ENCODE measurements at places on chromosomes 3 and 15.
A peak's percentile ranks its signal among the peaks of the same experiment; 100 is the strongest.

GRCh38 chr3:134694466-134694865, 43.6 kb upstream of the KY start:
- no peak for DNase-seq

- no peak for DNase-seq
Measured at GRCh38 chr15:67190326-67190725, 64.1 kb downstream of the AAGAB start.

DNA sequence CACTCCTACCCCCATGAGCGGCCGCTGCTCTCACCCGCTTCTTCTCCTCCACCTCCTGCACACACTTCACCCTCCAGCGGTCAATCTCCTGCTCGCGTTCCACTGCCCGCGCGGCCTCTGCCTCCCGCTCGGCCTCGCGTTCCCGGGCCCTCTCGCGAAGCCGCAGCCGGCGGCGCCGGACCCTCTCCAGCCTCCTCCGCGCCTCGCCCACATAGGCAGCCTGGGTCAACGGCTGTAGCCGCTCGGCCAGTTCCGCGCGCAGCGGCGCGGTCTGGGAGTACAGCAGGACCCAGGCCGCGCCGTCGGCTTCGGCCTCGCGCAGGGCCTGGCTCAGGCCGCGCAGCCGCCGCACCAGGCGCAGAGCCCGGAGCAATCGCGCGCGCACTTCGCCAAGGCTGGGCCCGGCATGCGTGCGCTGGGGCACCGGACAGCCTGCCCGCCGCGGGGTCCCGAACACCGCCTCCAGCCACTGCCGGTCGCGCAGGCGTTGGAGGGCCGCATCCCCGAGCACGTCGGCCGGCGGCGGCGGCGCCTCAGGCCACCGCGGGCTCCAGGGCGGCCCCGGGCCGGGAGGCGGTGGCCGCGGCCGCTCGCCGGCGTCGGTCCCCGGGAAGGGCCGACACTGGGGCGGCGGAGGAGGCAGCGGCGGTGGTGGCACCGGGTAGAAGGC, 595 bp downstream of the PDCD7 start:
- no peak for DNase-seq

DNA sequence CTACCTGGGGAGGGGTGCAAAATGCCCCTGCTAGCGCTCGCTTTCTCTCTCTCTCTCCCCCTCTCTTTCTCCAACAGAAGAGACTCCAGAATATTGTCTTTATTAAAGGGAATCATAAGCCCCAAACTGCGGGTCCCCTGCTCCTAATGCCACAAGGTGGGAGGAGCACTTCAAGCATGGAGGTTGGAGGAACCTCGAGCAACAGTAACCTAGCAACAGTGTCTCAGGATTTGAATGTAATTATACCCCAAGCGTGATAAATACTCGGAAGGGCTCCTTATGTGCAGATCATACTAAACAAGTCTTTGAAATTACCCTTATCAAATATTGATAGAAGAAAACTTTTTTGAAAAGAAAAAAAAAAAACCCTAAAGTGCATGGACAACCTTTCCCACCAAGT, 582.2 kb upstream of the PPP2R3A start:
- no peak for DNase-seq

DNA sequence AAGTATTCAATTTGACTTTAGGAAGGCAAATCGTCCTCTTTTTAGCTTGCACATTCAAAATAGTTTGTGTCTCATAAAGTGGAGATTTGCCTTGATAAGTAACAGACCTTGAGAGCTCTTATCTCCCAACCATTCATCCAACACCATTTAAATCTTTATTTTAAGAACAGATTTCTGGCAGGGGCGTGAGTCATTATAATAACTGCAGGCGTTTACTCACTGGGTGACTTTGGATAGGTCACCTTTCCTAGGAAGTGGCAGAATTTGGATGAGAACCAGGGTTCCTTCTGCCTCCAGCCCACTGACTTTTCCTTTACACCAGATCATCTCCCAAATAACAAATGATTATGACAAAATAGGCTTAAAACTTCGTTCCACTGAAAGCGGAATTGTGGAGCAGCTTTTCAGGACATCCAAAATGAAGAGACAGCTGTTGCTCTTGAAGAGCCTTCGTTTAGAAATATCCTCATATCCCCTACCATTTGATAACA, 5.0 kb downstream of the LMCD1 start:
- DNase-seq, result no peak

DNA sequence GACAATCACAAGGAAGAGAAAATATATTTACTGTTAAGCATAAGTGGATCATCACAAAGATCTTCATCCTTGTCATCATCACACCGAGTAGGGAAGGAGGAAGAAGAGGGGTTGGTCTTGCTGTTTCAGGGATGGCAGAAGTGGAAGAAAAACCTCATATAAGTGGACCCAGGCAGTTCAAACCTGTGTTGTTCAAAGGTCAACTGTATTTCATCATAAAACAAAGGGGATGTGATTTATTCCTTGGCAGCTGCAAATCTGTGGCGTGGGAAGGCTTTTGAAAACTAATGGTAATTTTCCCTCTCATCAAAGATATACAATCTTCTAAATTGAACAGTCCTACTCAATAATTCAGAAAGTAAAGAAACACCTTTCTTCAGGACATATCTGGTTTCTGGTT, 129.9 kb upstream of the ABI3BP start:
- no peak for DNase-seq

GRCh38 chr15:72585025-72585424, 69.5 kb upstream of the GOLGA6B start:
- DNase-seq, result no peak

- no peak for DNase-seq
Measured at GRCh38 chr15:69500339-69500738, 47.7 kb downstream of the RPLP1 start.

- no peak for DNase-seq
Measured at GRCh38 chr15:63094495-63094931, 27.1 kb upstream of the LACTB start.

DNA sequence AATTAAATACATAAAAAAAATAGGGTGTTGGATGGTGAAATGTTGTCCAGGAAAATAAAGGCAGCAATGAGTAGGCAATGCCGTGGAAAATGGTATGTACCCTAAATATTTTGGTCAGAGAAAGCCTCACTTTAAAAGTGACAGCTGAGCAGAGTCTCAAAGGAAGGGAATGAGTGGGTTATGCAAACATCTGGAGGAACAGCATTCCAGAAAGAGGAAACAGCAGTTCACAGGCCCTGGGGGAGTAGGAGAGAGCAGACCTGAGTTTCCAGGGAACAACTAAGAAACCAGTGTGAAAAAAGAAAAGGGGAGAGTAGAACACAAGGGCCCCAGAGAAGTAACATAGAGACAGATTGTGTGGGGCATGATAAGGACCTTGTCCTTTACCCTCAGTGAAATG, 230.0 kb upstream of the CNTN3 start:
- DNase-seq, result no peak

GRCh38 chr3:31752305-31753049, 219.8 kb downstream of the STT3B start:
- no peak for DNase-seq

- no peak for DNase-seq
Measured at GRCh38 chr3:39419742-39420315, 13.3 kb downstream of the RPSA start.

- DNase-seq, result no peak
Measured at GRCh38 chr3:196120291-196120951, 38.5 kb upstream of the TFRC start.

GRCh38 chr3:41920406-41920965, 41.4 kb downstream of the ULK4 start:
- no peak for DNase-seq

DNA sequence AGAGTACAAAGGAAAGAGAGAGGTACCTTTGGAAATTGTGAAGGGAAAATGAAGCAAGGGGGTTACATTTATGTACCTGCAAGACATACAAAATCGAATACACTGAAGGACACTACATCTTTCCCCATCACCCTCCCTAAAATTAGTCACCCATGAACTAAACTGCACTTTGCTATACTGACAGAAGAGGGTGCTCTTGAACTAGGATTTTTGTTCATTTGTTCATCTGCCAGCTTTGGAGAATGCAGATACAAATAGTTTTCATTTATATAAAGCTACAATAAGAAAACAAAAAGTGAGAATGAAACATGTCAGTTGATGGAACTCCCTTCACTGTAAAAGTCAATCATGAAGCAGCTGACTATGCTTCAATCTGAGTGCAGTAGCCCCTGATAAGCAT, 55.7 kb downstream of the PCCB start:
- no peak for DNase-seq

DNA sequence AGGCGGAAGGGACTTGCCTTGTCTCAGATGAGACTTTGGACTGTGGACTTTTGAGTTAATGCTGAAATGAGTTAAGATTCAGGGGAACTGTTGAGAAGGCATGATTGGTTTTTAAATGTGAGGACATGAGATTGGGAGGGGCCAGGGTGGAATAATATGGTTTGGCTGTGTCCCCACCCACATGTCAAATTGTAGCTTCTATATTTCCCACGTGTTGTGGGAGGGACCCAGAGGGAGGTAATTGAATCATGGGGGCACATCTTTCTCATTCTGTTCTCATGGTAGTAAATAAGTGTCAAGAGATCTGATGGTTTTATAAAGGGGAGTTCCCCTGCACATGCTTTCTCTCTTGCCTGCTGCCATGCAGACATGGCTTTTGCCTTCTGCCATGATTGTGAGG, 89.2 kb downstream of the CGGBP1 start:
- DNase-seq, result no peak

DNA sequence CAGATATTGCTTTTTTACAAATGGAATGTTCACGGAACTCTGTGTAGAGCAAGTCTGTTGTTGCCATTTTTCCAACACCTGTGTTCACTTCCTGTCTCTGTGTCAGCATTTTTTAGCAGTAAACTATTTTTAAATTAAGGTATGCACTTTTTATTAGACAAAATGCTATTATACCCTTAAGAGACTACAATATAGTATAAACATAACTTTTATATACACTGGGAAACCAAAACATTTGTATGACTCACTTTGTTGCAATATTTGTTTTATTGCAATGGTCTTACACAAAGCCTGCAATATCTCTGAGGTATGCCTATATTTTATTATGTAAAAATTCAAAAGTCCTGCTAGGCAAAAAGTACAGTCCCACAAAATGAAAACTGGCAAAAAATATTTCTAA, 39.8 kb upstream of the FGF7 start:
- no peak for DNase-seq

- DNase-seq, result no peak
Measured at GRCh38 chr15:71611553-71612396, 198.6 kb upstream of the NR2E3 start.

DNA sequence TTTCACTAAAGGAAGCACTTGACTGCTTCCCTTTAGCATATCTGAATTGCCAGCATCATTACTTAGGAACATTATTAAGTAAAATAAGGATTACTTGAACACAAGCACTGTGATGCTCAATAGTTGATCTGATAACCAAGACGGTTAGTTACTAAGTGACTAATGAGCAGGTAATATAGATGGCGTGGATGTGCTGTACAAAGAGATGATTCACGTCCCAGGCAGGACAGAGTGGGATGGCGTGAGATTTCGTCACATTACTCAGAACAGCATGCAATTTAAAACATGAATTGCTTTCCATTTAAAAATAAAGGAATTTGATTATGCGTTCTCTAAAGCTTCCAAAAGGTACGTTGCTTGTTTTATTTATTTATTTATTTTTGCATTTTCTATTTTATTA, 240.0 kb upstream of the ARHGEF26 start:
- DNase-seq, result no peak

DNA sequence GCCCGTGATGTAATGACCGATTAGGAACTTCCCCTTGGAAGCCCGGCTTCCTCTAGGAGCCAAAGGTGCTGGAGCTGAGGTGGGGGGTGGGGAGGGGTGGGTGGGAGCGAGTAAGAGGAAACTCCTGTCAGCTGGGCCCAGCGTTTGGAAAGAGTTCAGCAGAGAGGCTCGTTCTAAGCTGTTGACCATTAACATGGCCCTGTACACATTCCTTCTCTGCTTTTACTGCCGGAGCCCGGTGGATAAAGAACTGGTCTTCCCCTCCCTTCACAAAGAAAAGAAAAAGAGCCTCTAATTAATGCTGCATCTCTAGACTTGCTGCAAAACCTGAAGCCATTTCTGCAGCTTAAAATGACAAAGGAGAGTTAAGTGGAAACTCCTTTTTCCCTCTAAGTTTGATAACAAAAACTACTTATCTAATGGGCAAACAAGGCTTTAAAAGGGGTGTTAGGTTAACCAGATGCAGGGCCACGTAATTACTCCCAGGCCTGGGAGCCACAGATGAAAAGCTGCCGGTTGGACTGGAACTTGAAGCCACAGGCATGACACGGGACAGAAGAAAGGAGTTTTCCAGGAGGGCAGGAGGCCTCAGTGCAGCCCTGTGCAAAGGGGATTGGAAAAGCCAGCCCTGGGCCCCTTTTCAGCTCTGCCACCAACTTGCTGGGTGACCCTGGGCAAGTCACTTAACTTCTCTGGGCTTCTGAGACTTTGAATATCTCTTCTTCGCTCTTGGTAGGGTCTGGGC, 71.3 kb downstream of the SMAD6 start:
- DNase-seq, result no peak

GRCh38 chr3:9147896-9148266, 101.6 kb downstream of the SRGAP3 start:
- no peak for DNase-seq

- no peak for DNase-seq
Measured at GRCh38 chr15:87322870-87323269, 933.7 kb downstream of the NTRK3 start.

- DNase-seq, result no peak
Measured at GRCh38 chr3:55488398-55489055, 1.4 kb upstream of the WNT5A start.

GRCh38 chr3:5423076-5423475, 235.6 kb downstream of the EDEM1 start:
- DNase-seq, result no peak

- peak; percentile 53 for DNase-seq
Measured at GRCh38 chr3:187976365-187976900, 177.5 kb upstream of the LPP start.

GRCh38 chr3:125072301-125072700, 16.5 kb upstream of the HEG1 start:
- no peak for DNase-seq

DNA sequence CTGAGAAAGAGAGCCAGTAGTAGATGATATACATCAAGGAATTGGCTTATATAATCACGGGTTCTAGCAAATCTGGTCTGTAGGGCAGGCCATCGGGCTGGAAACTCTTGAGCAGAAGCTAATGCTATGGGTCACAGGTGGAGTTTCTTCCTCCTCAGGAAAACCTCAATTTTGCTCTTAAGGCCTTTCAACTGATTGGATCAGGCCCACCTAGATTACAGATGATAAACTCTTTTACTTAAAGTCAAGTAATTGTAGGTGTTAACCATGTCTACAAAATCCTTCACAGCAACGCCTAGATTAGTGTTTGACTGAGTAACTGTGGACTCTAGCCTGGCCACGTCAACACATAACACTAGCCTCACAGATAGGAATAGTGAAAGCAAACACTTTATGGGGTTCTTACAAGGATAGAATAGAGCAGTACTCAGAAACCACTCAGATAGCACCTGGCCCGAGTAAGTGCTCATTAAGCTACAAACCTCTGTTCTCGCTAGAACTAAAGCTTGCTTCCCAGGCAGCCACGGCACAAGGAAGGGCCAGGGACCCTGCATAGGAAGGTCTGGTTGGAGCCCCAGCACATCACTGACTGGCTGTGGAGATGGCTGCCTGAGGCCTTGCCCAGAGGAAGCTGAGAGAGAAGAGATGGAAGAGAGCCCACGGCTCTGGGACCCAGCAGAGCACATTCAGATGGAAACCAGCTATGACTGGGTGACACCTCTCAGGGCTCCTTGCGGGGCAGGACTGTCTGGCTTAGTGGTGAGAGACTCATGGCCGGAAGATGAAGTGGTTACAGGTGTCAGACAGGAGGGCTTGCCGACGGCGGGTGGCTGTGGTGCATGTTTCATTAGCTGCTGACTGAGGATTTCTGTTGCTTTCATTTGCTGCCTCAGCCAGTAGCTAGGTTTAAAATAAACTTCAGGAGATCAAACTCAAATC, 202.5 kb upstream of the TLE3 start:
- DNase-seq, result peak; percentile 70
